ENCODE measurements at places on chromosomes 12 and 14.

- DNase-seq, result no peak
Measured at GRCh38 chr12:83121897-83122622, 435.4 kb downstream of the TMTC2 start.

DNA sequence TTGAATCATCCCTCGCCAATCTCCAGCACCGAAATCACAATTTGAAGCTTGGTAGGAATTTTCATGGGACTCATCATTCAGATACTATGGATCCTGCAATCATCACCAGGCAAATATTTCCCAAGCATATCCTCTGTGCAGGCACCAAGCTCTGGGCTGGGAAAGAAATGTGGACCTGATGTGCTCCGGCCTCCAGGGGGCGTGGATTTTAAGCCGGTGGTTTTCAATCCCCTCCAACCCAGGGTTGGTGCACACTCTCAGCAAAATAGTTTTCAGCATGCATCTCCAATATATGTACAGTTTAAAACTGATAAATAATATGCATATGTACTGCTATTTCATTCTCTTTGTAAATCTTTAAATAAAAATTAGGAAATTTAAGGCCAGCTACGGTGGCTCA lies 98.9 kb downstream of the RBM19 start:
- no peak for DNase-seq

GRCh38 chr12:101637936-101638335 lies 43.2 kb downstream of the MYBPC1 start:
- no peak for DNase-seq

GRCh38 chr14:94391281-94391975 lies 3.0 kb upstream of the SERPINA1 start:
- no peak for DNase-seq

GRCh38 chr14:48129472-48129871 lies 454.1 kb upstream of the MDGA2 start:
- DNase-seq, result no peak

GRCh38 chr12:90098132-90098779 lies 389.6 kb upstream of the ATP2B1 start:
- DNase-seq, result no peak

DNA sequence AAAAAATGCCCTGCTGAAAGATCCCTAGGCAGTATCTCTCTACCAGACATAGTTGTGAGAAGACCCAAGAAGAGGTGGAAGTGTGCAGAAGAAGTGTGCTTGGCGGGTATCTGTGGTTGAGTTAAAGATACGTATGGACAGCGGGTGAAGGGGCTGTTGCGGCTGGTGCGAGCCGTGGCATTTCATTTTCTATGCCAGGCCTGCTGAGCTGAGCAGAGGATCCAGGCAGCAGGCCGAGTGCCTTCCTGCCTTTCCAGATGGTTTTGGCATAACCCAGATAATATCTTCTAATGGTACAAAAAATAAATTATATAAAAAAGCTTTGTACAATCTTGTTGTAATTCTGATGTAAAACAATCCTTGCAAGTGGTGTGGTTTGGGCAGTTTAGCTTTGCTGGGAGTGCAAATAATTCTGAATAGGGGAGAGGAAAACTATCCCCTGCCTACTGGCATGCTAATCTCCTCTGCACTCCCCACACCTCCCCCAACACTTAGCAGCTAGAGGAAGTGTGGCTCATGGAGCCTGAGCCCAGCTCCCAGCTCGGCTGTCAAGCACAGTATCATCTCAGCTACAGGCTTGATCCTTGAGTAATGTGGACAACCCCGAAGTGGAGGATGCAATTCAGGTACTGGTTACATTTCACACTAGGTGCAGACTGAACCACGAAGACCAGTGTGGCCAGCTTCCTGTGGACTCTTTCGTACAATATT lies 168.9 kb downstream of the VRK1 start:
- no peak for DNase-seq

GRCh38 chr14:22897357-22897756 lies 14.3 kb downstream of the REM2 start:
- DNase-seq, result no peak

DNA sequence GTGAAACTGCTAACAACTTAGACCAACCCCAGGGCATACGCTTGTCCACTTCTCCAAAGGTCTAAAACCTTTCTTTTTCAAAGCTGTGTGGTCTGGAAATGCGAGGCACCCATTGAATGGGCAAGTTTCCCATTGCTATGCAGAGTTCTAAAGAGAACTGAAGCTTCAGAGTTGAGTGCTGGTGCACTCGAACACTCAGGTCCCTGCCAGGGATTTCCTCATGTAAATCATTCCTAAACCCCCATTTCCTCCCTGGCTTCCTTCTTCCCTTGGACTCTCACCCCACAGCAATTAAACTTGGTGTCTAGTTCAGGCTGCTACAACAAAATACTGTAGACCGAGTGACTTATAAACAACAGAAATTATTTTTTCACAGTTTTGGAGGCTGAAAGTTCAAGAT lies 2.2 kb upstream of the PXN start:
- no peak for DNase-seq

GRCh38 chr14:100898935-100899883 lies 4.3 kb downstream of the RTL1 start:
- no peak for DNase-seq

GRCh38 chr12:92132288-92132687 lies 13.4 kb downstream of the BTG1 start:
- no peak for DNase-seq

- DNase-seq, result no peak
Measured at GRCh38 chr12:31687101-31687527, 27.6 kb downstream of the ETFBKMT start.

GRCh38 chr12:98449584-98449983 lies 65.8 kb upstream of the TMPO start:
- no peak for DNase-seq

DNA sequence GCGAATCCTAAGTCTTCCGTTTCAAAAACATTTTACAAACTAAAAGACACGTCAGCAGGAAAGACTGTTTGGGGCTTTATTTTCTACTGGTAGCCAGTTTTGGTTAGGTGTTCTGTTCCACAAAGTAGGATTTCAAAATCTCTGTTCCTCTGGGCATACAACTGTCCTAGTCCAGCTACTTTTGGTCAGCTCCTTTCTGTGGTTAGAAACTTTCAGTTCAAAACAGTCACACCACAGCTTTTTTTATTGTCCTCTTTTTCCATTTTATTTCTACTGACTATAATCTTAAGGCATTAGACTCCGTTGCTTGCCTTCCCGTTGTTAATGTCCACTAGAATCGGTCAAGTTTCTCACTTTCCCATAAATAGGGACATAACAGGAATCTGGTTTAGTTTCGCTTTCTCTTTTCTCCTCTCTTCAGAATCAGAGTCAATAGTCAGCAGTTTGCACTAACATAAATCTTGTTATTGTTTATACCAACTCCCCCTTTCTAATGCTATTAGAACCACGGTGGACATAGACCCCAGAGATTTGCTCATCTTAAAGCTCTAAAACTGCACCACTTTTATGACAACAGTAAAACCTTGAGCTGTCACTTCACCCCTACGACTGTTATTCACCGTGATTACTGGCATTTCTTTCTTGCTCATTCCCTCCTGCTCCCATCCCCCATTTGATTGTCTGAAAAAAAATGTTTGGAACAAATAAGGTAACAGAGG lies 41.5 kb upstream of the NPAS3 start:
- DNase-seq, result no peak

GRCh38 chr14:80768646-80769045 lies 172.9 kb downstream of the CEP128 start:
- DNase-seq, result no peak

DNA sequence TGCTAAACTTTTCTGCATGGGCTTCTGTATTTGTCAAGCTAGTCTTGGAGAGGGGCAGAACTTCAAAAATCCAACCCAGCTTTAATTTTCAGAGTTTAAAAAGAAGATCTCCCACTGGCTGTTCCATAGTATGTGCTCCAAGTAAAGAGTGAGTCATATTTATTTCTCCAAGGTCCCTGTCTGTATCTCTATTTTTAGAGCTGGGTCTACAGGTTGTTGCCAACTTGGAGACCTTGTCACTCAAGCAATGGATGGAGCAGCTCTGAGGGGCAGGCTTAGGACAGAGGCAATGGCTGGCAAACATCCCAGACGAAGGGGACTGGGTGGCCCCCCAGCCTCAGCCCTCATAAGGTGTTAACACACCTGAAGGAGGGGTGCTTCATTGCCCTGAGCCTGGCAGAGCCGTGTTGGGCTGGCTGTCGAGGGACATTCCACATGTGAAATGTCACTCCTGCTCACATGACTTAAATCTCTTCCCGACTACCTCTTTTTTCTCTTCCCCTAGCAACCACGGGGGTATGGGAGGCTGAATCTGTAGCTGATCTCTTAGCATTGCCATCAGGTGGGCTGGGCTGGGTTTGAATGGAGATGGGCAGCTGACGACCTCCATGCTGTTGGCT lies 103.1 kb downstream of the SMOC1 start:
- DNase-seq, result no peak

DNA sequence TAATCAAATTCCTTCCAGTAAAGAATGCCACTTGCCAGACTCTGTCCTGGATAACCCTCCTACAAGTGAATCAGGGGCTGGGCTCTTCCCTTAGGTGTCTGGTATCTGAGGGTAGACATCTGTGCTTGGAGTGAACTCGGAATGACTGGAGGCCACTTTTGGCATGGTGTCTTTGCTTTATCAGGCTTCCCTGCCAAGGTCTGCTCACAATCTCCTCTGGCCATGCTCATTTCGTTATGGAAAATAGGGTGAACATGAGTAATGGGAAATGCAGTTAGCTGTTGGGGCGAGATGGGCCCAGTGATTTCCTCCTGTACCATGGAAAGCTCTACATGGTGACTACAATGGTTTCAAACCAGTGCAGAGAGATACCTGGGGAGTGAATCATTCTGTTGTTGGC lies 212.9 kb downstream of the NRXN3 start:
- no peak for DNase-seq

GRCh38 chr14:75783184-75783583 lies 122.1 kb downstream of the TTLL5 start:
- DNase-seq, result no peak

DNA sequence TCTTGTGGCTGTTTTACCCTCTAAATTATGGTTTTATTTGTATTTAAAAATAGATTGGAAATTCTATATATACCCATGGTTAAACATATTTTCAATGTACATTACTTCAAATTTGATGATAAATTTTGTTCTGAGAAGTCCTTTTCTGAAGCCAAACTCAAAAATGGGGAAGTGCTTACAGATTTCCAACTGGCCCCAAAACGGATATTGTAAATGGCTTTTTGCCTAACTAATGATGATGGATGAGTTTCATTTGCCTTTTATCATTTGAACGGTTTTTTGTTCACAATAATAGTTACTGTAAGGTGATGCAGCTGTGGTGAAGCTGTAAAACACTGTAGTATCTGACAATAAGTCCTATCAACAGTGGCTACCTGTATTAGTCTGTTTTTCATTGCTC lies 136.9 kb downstream of the FUT8 start:
- DNase-seq, result no peak

- DNase-seq, result no peak
Measured at GRCh38 chr12:56081393-56082347, 1.7 kb downstream of the ERBB3 start.

DNA sequence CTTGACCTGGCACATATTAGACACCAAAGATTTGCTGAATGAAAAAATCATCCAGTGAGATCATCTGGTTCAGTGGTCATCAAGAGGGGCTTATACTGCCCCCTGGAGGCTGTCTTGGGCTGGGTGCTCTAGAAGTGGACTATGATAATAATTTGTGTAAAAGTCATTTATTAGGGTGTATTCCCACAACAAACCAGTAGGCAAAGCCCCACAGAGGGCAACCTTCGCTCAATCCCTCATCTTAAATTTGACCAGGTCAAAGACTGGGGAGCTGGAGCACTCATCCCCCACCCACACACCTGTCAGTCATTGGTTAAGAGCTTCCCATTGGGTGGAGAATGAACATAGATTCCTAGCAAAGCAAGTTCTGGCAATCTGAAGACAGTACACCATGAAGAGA lies 20.0 kb upstream of the FICD start:
- no peak for DNase-seq

GRCh38 chr14:70803321-70804310 lies 5.7 kb downstream of the MAP3K9 start:
- DNase-seq, result no peak

GRCh38 chr12:52646613-52647012 lies 5.4 kb downstream of the KRT2 start:
- DNase-seq, result no peak

- DNase-seq, result no peak
Measured at GRCh38 chr12:99618657-99619056, 28.9 kb upstream of the GARIN6 start.

- no peak for DNase-seq
Measured at GRCh38 chr12:31004666-31005065, 69.0 kb upstream of the DDX11 start.

DNA sequence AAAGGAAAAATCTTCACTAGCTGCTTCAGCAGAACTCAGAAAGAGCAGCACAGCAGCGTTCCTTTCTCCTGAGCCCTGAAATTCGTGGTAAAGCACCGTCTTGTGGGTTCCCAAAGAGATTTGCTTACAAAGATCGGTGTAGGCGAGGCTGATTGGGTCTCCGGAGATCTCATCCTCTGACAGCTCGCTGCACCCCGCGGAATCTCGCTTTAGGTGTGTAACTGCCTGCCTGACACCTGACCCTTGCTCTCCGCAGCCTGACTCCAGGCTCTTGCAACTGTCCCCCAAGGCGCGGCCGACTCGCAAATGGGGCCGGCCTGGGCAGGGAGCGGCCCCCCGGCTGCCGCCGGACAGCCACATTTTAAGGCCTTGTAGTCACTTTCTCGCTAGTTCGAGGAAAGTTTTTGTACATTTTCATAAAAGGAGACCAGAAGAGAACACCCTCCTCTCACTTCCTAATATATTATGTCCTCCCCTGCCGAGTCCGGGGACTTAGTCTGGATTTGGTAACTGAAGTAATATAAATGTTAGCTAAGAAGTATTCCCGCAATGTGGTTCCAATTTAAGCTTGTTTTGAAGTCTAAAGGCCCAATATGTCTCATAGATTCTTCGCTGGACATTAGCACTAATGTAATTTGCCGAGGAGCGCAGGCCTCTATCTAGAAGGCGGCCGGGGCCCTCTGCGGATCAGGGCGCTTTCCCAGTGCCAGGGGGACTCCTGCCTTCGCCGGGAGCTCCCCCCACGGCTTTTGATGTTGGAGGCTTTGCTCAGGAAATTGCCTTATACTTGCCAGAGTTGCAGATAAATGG lies 177.3 kb upstream of the CDKN3 start:
- DNase-seq, result no peak

- no peak for DNase-seq
Measured at GRCh38 chr14:54722791-54723432, 156.0 kb downstream of the SAMD4A start.

GRCh38 chr12:120292411-120292660 lies 633 bp upstream of the RNU4-2 start:
- DNase-seq, result no peak

DNA sequence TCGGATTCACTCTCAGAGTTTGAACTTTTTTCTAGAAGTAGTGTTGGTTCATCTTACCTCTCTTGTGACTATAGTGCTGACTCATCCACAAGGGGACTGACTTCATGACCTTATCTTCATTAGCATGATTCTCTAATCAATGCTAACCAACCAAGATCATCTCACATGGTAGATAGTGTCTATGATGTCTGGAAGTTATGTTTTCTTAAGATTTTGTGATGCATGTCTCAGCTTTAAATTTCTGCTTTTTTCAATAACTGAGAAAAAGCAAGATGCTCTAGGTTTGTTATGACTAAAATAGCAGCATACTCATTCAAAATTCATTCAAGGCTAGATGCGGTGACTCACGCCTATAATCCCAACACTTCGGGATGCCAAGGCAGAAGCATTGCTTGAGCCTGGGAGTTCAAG lies 12.3 kb upstream of the SLC35E3 start:
- DNase-seq, result no peak
